ENCODE measurements at places on chromosomes 12 and 14.

DNA sequence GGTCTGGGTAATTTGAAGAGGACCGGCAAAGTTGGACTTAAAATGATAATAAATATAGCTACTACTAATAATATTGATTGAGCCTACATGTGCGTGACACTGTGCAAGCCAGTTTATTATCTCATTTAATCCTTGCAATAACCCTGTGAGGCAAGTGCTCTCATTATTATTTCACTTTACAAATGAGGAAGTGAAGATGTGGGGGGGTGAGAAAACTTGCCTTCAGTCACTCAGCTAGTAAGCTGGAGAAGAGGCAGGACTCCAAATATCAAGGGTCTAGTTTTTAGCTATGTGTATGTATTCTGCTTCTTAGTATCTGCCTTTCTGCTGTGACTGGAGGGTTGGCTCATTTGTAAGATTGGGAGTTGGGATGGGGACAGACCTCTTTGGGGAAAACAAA lies 39.2 kb downstream of the NPAS3 start:
- no peak for DNase-seq

GRCh38 chr12:88691811-88692210 lies 111.5 kb upstream of the KITLG start:
- no peak for DNase-seq

- DNase-seq, result no peak
These were observed 36.3 kb upstream of the STK38L start for GRCh38 chr12:27207615-27208413.

DNA sequence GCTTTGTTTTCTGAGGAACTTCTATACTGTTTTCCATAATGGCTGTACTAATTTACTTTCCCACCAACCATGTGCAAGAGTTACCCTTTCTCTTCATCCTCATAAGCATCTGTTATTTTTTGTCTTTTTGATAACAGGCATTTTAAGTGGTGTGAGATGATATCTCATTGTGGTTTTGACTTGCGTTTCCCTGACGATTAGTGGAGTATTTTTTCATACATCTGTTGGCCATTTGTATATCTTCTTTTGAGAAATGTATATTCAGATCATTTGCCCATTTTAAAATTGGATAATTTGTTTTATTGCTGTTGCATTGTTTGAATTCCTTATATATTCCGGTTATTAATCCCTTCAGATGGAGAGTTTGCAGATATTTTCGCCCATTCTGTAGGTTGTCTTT lies 10.2 kb upstream of the HMGA2 start:
- DNase-seq, result peak; percentile 34

DNA sequence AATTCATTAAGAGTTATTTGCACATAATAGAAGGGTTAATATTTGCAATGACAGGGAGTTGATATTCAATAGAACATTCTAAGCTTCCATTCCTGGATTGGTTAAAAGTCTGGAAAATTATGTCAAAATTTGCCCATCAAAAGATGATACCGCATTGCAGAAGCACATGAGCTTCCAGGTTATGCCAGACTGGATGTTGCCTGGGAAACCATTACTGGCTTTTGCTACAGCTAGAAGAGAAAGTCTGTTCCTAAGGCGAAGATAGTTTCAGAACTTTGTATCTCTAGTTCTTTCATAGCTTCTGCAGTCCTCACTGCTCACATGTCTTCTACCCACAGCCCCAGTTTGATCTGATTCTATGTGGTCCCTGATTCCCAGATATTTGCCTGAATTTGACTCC lies 122.4 kb upstream of the AMIGO2 start:
- DNase-seq, result no peak

DNA sequence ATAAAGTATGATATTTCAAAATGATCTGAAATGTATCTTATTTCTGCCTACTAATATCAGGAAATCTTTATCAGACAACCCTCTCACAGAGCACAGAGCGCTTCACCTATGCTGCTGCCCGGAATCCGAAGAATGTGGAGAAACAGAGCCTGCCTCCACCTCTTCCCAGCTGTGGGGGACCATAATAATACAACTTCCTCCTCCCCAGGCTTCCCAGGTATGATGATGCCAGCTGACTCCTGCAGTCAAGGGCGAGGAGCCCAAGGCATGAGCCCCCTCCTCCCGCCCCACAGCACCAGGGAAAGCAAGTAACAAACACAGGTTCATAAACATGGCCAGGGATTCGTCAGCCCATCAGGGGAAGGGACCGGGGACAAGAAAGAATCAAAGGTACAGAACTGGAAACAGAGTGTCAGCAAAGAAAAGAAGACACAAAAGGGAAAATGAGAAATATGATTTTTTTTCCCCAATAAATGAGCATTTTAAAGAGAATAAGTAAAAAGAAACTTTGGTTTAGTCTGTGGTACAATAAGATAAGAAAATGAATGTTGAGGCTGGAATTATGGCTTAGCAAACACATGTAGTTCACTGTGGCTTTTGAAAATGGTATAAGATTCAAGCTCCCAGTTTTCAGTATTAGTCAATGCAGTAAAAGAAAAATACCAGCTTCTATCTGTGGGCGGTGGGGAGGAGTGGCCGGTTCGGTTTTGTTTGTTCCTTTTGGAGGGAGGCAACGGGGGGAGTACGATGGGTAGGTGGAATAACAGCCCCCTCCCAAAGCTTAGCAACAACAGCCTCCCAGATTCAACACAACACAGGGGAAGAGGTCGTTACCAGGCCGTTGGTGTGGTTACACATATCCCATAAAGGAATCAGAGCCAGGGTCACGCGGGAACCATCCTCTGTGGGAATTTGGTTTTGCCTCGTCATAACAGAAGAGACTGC lies 68.3 kb downstream of the SETD3 start:
- DNase-seq, result no peak

DNA sequence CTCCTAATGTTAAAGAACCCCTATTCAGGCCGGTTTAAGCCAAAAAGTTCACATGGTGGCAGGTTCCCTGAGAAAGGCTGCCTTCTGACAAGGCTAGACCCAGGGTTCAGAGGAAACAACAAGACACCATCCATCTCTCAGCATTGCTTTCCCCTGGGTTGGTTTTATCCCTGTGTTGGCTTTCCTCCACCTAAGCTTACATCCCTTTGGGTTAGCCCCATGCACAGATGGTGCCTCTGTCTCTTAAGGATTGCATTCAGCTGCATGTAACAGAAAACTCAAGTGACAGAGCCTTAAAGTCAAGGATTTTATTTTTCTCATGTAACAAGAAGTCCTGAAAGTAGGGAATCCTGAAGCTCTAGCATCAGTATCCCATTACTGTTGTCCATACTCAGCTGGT lies 42.8 kb upstream of the RIN3 start:
- DNase-seq, result no peak

GRCh38 chr14:76940021-76940760 lies 88.3 kb downstream of the IRF2BPL start:
- no peak for DNase-seq

DNA sequence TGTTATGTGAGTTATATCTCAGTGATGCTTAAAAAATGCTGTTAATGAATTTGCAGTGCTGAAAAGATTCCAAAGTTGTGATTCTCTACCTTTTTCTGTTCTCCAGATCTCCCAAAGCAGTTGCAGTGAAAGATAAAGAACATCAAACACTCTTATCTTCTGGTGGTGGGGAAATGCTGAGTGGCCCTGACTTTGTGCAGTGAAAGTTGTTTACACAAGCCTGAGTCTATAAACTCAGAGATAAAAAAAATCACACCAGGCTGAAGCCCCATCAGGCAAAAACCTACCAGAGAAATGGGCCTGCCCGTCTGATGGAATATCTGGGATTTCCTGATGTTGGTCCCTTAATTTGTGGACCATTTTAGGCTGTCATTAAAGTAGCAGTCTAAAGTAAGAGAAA lies 46.1 kb downstream of the RASSF3 start:
- DNase-seq, result peak; percentile 22

GRCh38 chr14:95021588-95021987 lies 135.7 kb downstream of the DICER1 start:
- no peak for DNase-seq

Measured in hematopoietic multipotent progenitor cell treated with erythropoietin and hydrocortisone succinate and interleukin-3 and kit ligand, for 6 days (in vitro differentiated cells).